ENCODE measurements at places on chromosomes 12 and 14.

- DNase-seq: peak; percentile 7
Measured at GRCh38 chr12:7637615-7638014, 28.1 kb downstream of the APOBEC1 start.

DNA sequence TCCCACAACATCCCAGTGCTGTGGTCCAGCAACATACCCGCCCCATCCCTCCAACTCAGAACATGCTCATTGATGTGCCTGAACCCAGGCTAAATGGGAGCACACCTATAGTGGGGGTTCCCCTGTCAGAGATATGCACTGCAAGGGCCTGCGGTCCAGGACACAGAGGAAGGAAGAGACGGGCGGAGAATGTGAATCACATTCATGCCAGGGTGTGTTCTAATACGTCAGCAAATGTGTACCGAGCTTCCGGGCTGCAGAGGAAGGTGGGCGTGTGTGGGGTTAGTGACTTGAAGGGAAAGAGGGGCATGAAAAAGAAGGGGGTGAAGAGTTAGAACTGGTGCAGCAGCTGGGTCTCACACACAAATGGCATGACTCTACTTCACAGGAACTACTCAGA lies 83.7 kb downstream of the DPF3 start:
- no peak for DNase-seq

DNA sequence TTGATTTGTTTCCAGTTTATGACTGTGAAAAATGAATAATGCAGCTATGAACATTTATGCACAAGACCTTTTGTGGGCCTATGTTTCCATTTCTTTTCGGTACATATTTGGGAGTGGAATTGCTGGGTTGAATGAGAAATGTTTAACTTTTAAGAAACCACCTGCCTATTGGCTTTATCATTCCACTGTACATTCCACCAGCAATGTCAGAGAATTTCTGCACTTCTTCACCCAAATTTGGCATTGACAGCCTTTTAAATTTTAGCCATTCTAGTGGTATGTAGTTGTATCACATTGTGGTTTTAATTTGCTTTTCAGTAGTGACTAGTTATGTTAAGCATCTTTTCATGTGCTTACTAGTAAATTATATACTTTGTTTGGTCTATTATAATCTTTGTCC lies 317.0 kb upstream of the TMTC1 start:
- DNase-seq: no peak

DNA sequence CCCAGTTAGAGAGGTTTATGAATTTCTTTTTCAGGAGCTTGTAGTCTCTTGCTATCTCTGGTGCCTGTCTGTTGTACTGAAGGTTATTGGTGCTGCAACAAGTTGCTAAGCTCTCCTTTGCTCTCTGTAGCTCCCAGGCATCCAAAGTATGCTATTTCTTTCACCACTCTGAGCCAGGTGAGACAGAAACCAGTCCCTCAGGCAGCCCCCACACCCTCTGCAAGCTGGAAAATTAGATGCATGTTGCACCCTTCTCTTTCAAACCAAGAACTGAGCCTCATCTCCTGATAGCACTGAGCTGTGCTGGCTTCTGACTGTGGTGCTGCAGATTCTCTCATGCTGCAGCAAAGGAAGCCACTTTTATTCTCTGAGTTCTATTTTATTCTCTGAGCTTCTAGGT lies 9.6 kb upstream of the TRIM9 start:
- DNase-seq: no peak

- peak; percentile 59 for DNase-seq
Measured at GRCh38 chr14:76710056-76711010, 50.9 kb upstream of the VASH1 start.

DNA sequence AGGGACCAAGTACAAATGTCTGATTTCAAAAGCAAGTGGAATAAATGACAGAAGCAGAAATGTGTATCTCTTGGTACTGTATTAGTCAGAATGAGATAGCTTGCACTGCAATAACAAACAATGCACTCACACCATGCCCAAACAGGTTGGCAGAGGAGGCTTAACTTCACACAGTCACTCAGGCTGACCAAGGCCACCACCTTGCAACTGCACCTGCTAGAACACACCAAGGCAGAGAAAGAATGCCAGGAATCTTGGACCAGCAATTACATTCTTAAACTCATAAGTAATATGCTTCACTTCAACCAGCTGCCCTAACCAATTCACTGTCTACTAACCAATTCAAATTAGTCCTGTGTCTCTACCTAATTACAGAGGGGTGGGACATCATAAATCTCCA lies 378.3 kb downstream of the BCL11B start:
- DNase-seq: no peak

- DNase-seq: no peak
Measured at GRCh38 chr12:84701041-84701440, 211.6 kb downstream of the SLC6A15 start.

DNA sequence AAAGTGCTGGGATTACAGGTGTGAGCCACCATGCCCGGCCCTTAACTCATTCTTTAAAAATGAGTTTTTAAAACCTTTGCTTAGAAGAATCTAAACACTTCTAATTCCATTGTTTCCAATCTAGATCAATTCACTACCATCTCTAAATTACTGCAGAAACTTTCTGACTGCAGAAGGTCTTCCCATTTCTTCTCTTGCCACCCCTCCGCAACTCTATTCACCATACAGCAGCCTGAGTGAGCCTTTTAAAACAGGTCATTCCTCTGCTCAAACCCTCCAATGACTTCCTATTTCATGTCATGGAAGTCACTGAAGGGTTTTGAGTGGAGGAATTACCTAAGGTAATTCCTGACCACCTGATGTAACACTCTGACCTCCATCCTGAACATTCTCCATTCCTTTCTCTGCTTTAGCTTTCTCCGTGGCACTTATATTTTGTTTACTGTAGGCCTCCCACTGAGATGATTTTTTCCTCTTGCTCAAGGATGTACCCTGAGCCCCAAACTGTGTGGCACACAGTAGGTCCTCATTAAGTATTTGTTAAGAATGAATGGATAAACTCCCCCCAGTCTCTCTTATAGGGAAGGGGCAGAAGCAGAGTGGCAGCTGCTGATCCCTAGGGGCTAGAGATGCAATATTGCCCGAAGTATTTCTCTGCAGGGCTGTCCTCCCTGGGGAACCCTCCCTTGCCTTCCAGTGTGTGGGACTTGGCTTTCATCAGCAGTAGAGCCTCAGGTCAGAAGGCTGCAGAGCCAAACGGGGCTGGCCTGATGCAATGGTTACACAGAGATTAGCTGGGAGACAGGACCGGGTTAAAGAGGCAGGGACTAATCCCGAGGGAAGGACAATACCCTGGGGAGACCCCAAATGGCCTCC lies 1.2 kb downstream of the DDIT3 start:
- no peak for DNase-seq

- no peak for DNase-seq
Measured at GRCh38 chr14:104870368-104871144, 5.5 kb downstream of the CEP170B start.

DNA sequence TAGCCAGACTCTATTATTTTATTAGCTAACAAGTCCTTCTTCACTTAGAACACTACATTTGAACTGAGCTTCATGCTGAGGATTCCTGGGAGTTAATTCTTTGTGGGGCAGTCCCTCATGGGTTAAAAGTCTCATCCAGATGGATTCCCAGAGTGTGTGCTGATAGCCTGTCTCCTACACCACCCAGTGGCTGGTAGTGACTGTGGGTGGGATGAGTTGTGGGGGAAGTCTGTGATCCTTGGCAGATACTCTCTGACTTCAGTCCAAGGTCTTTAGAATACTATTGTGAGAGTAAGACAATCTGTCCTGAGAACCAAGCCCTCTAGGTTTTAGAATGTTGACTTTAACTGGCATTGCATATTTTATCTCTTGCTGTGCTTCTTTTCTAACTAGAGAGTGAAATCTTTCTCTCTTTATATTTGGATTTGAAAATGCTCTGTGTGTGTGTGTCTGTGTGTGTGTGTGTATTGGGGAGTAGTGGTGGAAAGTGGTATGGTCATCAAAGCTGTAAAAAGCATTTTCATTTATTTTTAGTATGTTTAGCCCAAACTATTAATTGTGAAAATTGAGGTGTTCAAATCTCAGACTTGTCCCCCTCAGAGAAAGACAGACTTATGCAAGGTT lies 37.3 kb downstream of the AKAP6 start:
- DNase-seq: no peak

- DNase-seq: no peak
Measured at GRCh38 chr14:22096514-22096895, 422.9 kb upstream of the OR4E1 start.

DNA sequence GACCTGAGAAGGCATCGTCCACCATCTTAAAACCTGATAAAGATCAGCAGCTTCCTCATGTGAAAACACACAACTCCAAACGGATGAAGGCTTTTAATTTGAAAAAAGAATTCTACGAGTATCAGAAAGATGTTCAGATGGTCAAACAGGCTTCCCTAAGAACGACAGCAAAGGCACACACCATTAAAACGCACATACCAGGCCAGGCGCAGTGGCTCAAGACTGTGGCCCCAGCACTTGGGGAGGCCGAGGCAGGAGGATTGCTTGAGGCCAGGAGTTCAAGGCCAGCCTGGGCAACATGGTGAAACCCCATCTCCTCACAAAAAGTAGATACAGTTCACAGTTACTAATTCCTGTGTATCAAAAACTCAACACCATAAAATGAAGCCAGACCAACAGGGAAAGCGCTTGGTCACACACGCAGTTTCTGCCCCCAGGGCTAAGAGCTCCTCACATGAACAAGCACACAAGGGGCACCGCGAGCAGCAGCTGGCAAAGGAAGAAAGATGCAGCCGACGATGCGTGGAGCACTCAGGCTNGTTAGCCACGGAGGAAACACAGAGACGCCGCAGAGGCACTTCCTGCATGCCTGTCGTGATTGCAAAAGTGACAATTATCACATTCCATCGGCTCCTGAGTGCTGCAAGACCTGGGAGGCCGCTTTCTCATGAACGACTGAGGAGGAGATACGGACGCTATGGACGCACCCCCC lies 78.0 kb downstream of the NOC4L start:
- DNase-seq: no peak

DNA sequence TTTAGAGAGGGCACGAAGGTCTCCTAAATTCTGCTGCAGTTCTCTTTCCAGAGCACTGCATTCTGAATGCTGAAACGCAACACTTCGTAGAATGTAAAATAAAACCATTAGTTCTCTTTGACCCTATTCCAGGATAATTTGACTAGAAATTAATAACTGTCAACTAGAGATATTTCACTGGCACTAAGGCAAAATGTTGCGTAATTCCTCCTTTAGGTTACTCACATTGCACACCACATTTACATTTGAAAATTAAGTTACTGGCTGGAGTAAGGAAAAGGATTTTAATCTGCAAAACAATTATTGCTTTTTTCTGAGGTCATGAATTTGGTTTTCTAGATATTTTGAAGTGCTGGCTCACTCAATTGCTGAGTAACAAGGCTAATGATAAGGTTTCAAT lies 58.0 kb upstream of the TRHDE start:
- no peak for DNase-seq

DNA sequence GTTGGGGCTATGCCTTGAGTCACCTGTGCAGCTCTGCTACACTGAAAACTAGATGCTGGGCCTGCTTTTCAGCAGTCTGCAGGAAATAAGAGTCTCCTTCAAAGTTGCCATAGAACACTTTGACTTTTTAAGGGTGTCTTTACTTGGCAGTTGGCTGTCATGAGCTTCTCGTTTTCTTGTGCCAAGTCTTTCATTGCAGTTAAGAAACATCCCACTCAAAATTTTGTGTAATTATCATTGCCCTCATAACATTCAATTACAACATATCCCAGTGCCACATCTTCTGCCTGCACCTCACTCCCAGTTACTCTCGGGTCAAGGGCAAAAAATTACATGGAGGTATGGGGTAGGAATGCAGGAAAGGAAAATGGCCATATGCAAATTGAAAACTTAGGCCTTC lies 29.1 kb downstream of the GPR65 start:
- DNase-seq: no peak

DNA sequence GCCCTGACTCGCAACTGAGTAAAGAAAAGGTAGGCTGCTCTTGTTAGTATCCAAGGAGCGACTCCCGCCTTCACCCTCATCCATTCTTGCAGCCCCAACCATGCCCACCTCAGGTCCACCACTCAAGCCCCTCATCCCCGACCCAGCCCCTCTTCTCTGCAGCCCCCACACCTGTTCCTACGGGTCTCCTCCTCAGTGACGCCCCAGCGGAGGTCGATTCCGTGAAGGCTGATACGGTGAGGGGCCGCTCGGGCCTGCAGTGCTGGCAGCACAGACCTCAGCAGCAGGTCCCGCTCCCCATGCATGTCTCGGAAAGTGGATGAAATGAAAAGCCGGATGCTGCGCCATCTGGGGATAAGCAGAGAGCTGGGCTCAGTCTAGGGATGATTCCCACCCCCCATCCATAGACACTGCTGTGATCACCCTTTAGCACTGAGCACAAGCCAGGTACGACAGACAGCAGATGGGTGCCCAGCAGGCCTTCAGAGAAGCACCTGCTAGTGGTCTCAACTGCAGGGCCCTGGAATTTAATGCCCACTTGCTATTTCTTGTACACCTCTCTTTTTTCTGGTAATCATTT lies 26.9 kb downstream of the TEP1 start:
- no peak for DNase-seq

DNA sequence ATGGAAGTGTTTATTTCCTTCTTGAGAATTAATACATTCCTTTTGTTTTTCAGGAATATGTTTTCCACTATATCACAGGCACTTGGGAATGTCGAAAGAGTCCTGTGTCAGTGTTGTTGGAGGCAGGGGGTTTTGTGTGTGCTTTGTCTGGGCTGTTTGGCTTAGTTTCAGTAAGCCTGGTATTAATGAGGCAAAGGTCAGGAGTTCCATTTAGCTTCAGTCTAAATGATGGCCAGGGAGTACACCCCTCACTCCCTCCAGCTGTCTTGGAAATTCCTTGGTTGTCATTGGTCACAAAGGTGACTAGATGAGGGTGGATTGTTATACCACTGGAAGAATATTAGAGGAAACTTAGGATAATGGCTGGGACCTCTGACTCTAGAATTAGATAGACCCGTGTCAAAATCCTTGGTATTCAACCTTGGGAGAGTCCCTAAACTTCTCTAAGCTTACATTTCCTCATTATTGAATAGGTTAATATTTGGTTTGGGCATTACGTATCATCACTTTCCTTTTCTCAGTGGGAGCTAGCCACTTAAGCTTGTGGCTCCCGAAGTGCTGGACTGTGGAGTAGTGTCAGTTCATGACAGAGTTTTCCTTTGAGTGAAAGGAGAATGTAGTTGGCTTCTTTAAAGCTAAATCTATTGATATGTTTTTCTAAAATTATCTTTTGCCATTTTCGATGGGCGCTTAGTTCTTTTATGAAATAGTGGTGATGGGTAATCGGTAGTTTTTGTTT lies 5.2 kb downstream of the FRS2 start:
- DNase-seq: peak; percentile 28

DNA sequence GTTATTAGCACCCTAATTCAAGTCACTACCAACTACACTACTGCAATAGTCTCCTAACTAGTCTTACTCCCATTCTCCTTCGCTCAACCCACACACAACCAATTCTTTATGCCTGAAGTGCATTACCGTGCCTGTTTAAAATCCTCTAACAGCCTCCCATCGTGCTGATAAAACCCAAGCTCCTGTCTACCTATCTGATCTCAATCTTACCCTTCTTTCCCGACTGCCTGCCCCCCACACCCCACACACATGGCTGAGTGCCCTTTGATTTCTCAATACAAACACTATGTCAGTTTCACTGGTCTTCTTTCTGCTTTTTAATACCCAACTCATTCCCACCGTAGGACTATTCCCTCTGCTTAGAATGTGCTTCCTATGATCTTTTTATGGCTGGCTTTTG lies 59.9 kb downstream of the SPPL3 start:
- no peak for DNase-seq
